Stimulated activated CD4-positive, alpha-beta T cell treated with anti-CD3 and anti-CD28 coated beads, Interleukin-1b, Interleukin-23, amount 100 ng/mL, for 1 hour (primary cell): ENCODE measurements at places on chromosomes 5 and 9.

DNA sequence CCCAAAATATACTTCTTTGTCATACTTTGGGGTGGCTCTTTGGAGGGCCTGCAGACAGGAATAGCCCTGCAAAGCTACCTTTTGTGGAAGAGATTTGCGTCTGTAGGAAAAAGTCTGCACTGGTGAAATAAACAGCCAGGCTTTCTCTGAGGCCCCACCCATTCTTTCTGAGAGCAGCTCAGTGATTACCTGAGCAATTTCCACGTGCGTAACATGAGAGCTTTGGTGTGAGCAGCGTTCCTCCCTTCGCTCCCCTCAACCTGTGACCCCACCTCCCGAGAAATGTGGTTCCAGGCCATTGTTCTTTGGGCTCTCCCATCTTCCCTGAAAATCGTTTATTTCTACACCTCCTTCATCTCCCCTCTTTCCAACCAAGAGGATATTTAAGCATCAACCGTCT, 23.8 kb upstream of the FBP1 start:
- no peak for DNase-seq

- DNase-seq: no peak
Observed at GRCh38 chr9:133341369-133342068, 5.5 kb upstream of the SURF6 start.

- peak; percentile 48 for DNase-seq
Observed at GRCh38 chr5:132103332-132103951, 29.9 kb downstream of the CSF2 start.

DNA sequence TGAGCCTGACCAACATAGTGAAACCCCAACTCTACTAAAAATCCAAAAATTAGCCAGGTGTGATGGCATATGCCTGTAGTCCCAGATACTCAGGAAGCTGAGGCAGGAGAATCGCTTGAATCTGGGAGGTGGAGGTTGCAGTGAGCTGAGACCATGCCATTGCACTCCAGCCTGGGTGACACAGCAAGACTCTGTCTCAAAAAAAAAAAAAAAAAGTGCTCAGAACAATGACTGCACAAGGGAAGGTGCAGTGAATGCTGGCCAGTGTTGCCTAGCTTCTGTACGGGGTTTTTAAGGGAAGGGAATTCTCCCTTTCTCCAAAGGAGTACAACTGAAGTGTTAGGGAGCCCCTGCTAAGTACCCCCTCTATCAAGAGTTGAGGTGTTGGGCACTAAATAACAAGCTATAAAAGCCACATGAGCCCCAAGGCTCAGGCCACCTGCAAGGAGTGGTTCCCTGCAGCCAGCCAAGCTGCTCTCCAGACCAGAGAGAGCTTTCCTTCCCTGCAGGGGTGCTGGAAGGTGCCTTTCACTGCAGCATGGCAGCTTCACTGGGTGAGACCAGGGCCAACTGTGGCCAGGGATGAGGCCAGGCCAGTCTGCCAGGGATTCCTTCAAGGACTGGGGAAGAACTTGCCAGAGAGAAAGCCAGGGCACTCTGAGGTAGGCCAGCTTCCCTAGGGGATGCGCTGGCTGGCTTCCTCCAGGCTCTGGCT, 14.8 kb downstream of the GADD45G start:
- no peak for DNase-seq

- DNase-seq: no peak
Observed at GRCh38 chr5:468401-468800, 25.4 kb downstream of the EXOC3 start.

DNA sequence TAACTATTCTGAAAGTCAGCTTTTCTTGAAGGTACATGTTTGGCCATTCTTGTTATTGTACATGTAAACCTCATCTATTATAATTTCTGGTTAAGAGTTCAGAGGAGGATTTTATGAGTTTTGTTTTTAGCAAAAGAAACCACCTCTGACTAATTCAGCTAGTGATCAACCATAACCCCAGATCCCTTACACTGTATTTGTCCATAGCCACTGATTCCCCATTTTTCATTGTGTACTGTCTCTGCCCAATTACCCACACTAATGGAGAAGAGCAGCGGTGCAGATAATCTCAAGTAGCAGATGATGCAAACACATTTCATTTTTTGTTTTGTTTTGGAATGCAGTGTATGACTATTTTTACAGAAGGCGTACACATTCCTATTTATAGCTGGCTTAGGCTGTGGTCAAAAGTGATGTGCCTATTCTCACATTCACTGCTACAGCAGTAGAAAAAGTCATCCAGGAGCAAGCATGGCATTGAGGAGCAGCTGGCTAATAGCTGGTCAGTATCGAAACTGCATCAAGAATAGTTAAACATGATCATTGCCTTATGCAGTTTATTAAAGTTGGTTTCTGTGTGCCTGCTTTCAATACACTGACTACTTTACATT, 988.3 kb downstream of the DTWD2 start:
- no peak for DNase-seq

- no peak for DNase-seq
Observed at GRCh38 chr5:38424148-38425060, 132.0 kb downstream of the LIFR start.

- no peak for DNase-seq
Observed at GRCh38 chr5:159961176-159962160, 45.2 kb downstream of the ADRA1B start.

GRCh38 chr5:148791696-148792095, 34.7 kb upstream of the ADRB2 start:
- no peak for DNase-seq

DNA sequence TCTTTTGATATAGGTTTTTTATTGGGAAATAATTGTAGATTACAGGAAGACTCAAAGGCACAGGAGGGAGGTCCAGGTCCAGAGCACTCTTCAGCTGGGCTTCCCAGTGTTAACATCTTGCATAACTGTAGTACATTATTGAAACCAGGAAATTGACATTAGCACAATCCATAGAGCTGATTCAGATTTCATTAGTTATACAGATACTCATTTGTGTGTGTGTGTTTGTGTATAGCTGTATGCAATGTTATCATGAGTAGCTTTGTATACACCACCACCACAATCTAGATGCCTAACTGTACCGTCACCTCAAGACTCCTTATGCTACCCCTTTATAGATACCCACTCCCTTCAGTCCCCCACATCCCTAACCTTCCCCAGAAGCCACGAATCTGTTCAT, 47.9 kb downstream of the SLC36A1 start:
- no peak for DNase-seq

DNA sequence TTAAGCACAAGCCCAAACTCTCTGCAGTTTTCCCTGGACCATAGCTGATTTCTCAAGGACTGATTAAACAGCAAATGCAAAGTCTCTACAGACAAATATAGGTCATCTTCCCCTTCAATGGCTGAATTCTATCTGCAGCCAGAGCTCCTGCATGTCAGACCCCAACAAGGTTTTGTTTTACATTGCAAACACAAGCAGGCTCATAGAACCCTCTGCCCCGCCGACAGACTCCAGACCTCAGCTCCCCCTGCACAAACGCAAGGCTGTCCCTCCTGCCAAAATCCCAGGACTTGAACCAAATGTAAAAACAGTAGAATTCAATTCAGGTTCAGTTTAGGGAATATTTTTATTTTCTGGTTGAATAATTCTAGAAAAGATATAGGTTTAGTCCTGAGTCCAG, 526.7 kb upstream of the TRPC7 start:
- DNase-seq: no peak

- no peak for DNase-seq
Observed at GRCh38 chr9:21590058-21590996, 108.2 kb upstream of the IFNE start.

DNA sequence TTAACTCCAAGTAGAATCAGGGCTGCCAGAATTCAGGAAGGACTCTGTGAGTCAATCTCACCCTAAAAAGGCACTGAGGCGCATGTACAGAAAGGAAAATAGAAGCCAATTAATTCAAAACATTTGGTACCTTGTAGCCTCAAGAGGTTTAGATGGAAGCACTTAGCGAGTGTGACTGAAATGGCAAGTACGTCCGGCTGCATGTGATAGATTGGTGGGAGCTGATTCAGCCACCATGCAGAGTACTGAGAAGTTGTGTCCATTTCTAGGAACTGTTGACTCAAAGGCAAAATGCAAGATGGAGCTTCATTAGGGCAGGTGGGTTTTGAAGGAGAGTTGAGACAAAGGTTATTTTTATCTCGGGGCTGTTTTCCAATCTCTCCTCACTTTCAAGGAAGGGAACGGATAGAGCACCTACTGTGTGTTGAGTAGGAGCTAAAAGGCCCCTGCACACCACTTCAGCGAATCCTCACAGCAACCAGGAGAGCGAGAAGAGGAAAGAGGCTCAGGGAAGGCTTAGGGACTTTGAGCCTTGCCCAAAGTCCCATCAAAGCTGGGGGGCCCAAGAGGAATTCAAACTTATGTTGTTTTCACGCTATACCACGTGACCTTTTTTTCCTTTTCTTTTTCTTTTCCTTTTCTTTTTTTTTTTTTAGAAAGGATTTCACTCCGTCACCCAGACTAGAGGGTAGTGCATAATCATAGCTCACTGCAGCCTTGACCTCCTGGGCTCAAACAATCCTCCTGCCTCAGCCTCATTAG, 34.6 kb upstream of the CPEB4 start:
- no peak for DNase-seq

- no peak for DNase-seq
Observed at GRCh38 chr5:162638849-162639248, 571.3 kb downstream of the GABRG2 start.

- DNase-seq: no peak
Observed at GRCh38 chr5:91641730-91642350, 258.7 kb upstream of the ARRDC3 start.

GRCh38 chr5:100827481-100827889, 75.6 kb downstream of the ST8SIA4 start:
- DNase-seq: no peak

DNA sequence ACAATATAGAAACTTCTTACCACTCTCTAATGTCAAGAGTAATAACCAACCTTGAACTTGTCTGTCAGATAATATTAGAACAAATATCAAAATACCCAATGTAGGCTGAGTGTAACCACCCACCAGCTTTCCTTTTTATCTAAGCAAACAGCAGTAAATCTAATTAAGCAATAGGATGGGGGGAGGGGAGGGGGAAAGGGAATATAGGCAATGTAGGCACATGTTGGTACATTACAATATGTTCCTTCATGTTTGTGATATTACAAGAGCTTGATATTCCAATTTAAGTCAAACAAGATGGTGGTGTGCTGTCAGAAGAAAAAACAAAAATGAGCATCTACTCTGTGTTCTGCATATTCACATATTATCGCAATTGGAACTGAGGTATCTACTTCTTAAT, 158.2 kb downstream of the DENND1A start:
- DNase-seq: no peak

DNA sequence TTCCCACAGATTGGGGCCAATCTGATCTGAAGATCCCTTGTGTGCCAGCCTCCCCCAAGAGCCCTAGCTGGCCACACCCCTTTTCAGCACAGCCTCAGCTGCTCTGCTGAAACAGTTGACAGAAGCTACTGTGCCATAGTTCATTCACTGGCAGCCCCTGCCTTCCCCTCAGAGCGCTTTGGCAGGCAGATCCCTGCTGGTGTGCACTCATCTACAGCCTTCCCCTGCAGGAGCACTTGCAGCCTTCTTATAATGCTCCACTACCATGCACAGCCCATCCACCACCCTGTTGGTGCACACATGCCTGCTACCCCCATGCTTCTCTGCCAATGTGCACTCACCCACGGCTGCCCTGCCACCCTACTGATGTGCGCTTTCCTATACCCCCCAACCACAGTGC, 471.3 kb downstream of the MTRR start:
- DNase-seq: no peak

GRCh38 chr9:107914151-107914550, 424.6 kb upstream of the KLF4 start:
- DNase-seq: no peak

DNA sequence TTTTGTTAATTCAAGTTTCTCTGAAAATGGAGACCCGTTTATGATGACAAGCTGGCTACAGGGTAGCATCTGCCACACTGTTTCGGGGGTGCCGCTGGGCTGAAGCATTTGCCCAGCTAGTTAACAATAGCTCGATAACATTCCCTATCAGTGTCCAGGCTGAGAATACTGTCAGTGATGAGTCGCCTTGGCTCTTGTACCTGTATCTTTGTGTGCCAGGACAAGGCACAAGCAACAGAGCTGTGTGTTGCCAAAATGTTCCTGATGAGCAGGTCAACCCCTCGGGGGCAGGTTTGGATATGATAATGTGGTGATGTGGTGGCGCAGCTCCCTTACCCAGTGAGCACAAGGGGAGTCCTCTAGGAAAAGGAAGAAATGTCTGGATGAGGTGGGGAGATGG, 7.0 kb downstream of the TGFBI start:
- no peak for DNase-seq

- no peak for DNase-seq
Observed at GRCh38 chr9:133158695-133159094, 5.0 kb downstream of the GBGT1 start.

DNA sequence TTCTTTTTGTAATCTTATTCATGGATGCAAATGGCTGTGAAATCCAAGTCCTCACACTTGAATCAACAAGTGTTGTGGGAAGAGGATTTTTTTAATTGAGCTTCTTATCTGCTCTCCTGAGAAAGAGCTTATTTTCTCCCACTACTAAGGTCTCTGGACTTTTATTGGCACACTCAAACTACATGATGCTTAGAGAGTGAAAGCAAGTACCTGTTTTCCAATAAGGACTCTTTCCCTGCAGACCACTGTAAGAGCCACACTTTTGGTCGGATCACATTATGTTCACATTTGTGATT, 546.4 kb upstream of the ARRDC3 start:
- DNase-seq: no peak

GRCh38 chr5:56522169-56522568, 289.0 kb upstream of the ANKRD55 start:
- no peak for DNase-seq

DNA sequence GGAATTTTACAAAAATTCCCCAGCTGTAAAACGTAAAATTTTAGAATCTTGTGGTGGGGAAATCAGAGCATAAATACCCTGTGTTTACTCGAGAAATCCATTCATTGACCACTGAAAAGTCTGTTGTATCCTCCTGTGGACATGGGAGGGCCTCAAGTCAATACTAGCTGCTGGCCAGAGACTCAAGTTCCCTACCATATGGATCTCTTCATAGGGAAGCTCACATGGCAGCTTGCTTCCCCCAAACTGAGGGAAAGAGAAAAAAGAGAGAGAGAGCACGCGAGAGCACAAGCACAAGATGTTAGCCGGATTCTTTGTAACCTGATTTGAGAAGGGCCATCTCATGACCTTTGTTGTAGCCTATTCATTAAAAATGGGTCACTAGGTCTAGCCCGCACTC, 591.9 kb downstream of the LRRC70 start:
- no peak for DNase-seq

DNA sequence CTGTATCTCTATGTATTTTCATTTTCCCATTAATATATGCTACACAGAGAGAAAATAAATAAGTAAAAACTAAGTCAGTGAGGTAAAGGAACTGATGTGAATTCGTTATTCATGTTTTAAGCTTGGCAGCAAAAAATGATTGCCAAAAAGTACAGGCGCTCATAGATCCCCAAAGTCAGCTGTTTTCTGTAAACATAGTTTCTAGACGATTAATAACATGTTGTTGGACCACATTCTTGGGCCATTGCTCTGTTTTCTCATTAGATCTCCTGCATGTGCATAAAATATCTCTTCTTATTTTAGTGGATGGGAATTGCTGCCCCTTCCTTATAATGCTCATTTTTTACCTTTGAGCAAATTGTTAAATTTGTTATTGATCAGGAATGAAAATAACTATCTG, 215.2 kb downstream of the TLE1 start:
- DNase-seq: no peak
